SJSA1 (cell line): ENCODE measurements at places on chromosomes 2 and 18.

DNA sequence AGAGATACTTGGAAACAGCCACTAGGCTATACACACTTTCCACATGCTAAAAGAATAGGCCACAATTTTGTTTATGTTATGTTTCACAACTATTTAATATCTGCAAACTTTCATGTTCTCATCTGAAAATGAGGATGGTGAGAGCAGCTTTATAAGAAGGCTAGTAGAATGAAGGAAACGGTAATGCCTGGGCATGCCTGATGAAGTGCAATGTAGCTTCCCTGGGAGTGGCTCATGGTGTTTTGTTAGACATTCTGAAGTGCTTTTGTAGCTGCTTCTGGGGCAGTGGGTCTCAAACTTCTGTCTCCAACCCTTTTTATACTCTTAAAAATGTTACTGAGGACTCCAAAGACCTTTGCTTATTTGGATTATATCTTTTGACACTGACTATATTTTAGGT lies 193.3 kb upstream of the VWC2L start:
- DNase-seq: no peak

- DNase-seq: no peak
Measured at GRCh38 chr18:58911766-58912165, 47.1 kb downstream of the ZNF532 start.

GRCh38 chr2:98803405-98804264 lies 72.7 kb upstream of the MGAT4A start:
- DNase-seq: no peak

- DNase-seq: peak; percentile 47
Measured at GRCh38 chr18:51668101-51668500, 470.6 kb upstream of the MEX3C start.

DNA sequence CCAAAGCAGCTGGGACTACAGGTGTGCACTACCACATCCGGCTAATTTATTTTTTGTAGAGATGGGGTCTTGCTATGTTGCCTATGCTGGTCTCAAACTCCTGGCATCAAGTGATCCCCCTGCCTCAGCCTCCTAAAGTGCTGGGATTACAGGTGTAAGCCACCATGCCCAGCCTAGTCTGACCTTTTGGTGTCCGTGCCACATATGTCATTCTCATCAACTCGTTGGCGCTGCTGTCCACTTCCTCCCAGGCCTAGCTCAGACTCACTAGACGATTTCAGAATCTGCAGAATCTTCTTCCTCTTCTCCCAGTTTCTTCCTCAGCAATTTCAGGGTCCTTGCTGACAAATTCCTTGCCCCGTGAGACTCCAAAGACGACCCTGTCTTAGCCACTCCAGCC lies 39.8 kb upstream of the DNMT3A start:
- no peak for DNase-seq

DNA sequence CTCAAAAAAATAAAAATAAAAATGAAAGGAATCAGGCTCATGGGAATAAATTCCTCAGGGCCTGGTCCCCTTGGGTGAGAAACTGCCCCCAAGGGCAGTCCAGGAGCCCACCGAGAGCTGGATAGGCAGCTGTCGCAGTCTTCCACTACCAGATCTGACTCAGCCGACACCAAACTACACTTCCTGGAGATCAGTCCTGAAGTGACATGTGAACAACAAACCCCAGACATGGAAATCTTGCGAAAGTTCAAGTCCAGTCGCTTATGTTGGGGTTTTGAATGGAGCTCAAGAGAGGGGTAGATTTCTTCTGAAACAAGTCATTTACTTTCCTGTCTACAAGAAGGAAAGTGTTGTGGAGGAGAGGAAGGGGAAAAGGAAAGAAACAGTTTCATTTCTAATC lies 12.9 kb downstream of the ADCY3 start:
- no peak for DNase-seq

- no peak for DNase-seq
Measured at GRCh38 chr2:229446350-229446749, 175.3 kb upstream of the PID1 start.

DNA sequence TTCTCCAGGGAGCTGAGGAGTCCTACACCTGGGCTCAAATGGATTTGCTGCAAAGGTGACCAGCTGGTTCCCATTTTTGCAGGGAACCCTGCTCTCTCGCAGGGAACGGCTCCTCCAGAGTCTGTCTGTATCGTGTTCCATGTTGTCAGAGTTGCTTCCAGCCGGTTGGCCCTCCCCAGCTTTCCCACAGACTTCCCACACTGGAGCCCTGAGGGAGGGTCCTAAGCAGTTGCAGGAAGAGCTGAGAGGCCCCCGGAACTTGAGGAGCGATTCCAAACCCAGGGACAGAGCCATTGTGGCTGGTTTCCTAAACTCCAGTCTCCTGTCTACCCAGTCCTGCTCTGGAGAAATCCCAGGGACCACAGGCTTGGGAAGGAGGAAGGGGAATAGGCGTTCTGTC lies 121.7 kb upstream of the PPP1CB start:
- DNase-seq: no peak

DNA sequence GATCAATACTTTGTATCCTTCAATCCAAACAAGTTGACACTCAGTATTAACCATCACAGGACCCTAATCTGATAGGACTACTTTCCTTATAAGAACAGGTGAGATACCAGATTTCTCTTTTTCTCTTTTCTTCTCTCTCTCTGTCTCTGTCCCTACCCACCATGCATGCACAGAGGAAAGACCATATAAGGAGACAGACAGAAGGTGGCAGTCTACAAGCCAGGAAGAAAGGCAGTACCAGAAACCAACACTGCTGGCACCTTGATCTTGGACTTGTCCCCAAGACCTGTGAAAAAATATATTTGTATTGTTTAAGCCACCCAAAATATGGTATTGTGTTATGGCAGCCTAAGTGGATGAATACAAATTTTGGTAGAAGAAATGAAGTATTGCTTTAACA lies 156.2 kb upstream of the KCNH7 start:
- no peak for DNase-seq

GRCh38 chr2:75820693-75821092 lies 110.0 kb upstream of the GCFC2 start:
- no peak for DNase-seq

- DNase-seq: no peak
Measured at GRCh38 chr2:200360364-200360763, 53.9 kb downstream of the SPATS2L start.

- DNase-seq: no peak
Measured at GRCh38 chr2:10977003-10977402, 65.3 kb downstream of the KCNF1 start.

GRCh38 chr2:221478485-221478863 lies 93.6 kb downstream of the EPHA4 start:
- no peak for DNase-seq

DNA sequence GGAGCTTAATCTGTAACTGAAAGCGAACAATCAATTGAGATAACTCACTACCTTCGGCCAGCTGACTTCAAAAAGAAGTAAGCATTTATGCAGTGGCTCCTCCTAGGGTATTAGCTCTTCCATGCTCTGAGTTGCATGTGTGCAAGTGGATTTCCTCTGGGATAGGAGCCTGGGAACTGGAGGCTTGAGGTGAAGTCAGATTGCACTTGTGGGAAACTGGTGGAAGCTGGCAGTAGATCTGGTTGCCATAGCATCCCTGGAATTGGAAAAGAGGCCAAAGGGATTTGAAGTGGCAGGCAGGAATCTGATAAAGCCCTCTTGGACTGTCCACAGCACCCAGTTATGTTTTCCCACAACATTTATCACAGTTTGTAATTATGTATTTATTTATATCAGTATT lies 50.6 kb upstream of the FMNL2 start:
- no peak for DNase-seq

GRCh38 chr2:54783349-54783748 lies 59.9 kb downstream of the EML6 start:
- DNase-seq: no peak

DNA sequence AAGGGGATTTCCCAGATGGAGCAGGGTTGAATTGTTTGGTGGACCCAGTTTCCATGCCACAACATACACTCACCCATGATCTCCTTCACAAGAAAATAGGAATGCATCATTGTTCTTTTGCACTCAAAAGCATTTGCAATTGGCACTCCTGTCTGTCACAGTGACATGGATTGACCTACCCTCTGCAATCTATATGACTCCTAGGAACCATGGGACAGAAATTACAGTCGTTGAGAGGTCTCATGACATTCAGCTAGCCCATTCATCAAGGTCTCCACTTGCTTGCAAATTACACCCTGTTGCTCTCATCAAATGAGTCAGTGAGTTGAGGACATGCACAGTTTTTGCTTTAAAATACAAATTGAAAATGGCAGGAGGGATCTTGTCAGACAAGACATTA lies 448.5 kb downstream of the LPIN1 start:
- no peak for DNase-seq

GRCh38 chr18:35289727-35290093 lies 319 bp downstream of the ZSCAN30 start:
- DNase-seq: no peak

- DNase-seq: no peak
Measured at GRCh38 chr2:239845968-239846367, 179.2 kb downstream of the NDUFA10 start.

GRCh38 chr2:238282861-238283738 lies 5.3 kb downstream of the PER2 start:
- DNase-seq: no peak

DNA sequence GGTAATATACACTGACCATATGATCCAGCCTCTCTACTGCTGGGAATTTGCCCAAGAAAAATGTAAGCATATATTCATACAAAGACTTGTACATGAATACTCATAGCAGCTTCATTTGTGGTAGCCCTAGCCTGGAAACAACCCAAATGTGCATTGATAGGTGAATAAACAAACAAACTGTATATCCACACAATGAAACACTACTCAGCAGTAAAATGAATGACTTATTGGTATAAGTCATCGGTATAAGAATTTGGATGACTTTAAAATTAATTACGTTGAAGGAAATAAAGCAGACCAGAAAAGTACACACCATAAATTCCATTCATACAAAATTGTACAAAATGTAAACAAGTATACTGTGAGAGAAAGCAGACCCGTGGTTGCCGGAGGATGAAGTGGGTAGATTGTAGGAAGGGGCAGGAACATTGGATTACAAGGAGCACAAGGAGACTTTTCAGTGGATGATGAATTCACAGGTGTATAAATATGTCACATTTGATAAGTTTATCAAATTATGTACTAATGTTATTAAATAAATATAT lies 376.7 kb downstream of the TDRD15 start:
- DNase-seq: peak; percentile 22

DNA sequence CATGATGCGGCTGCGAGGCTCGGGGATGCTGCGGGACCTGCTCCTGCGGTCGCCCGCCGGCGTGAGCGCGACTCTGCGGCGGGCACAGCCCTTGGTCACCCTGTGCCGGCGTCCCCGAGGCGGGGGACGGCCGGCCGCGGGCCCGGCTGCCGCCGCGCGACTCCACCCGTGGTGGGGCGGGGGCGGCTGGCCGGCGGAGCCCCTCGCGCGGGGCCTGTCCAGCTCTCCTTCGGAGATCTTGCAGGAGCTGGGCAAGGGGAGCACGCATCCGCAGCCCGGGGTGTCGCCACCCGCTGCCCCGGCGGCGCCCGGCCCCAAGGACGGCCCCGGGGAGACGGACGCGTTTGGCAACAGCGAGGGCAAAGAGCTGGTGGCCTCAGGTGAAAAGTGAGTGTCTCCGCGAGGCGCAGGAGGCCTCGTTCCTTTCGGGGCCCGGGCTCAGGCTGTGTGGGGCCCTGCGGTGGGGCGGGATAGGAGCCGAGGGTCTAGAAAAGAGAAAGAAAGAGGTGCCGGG lies 520 bp downstream of the GLS start:
- DNase-seq: no peak

DNA sequence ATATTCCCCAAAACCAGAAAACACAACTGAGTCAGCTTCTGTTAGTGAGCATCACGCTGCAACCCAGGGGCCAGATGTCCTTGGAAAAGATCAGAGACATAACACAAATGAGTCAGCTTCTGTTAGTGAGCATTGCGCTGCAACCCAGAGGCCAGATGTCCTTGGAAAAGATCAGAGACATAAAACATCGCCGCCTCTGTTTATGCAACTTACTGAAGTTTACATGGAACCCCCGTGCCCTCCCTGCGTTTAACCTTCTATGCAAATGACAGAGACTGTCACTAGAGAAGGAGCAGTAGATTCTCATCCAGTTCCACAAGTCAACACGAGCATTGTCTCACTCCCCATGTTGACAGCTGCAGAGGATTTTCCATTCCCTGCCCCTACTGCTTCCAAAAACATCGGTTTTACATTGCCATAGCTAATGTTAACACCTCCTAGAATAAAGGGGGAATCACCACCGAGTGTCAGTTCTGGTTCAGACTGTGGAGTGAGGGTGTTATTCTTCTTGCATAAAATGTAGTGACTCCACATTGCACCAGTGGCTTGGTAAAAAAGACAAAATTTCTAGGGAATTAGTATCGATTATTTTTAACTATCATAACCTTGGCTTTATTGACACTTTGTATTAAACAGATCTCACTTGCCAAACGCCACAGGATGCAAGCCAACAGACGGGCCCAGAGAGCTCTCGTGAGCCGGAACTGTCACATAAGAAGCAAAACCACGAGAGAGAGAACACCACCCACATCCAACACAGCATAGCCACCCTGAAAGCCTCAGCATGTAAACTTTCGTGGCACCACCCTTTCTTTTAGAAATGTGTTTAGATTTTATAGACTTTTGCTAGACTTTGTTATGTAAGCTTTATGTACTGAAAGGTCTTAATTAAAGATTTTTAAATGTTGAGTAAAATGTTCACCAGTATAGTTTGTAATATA lies 87.7 kb downstream of the SH3YL1 start:
- DNase-seq: peak; percentile 84

- no peak for DNase-seq
Measured at GRCh38 chr2:86520153-86520552, 43.1 kb downstream of the CHMP3 start.

- no peak for DNase-seq
Measured at GRCh38 chr2:133588144-133588543, 19.9 kb upstream of the NCKAP5 start.

- DNase-seq: peak; percentile 69
Measured at GRCh38 chr18:57803103-57803969, at the start of gene ATP8B1. ATP8B1 (minus strand) TSS chr18:57803315; CDS start chr18:57731807, 71,508 bp downstream.

DNA sequence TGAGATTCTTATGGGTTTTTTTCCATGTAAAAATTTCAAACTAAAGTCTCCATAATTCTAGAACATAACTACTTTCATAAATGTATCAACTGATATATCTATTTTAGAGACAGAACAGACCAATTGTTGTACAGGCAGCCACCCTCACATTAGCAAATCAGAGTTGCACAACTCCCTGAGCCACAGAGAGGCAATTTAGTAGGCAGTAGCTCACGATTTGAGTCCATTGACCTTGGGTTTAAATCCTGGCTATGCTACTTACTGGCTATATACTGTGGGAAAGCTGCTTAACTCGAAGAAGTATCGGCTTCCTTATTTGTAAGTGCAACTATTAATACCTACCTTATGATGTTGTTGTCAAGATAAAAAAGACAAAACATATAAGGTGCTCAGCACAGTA lies 16.2 kb downstream of the MTIF2 start:
- DNase-seq: no peak

DNA sequence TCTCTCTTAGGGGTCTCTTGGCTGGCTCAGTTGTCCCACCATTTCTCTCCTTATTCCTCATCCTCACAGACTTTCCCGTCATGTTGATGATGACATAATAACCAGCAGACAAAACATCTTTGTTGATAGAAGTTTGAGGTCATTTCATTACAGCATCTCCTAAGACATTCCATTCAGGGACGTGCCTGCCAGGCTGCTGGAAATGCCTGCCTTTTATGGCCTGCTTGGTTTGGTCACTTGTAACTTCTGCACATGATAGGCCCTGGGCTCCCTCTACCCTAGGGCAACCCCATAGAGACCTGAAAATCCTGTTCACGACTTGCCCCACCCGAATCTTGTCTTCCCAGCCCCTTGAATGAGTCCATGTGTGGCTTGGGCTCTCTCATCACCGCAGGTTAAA lies 81.7 kb downstream of the SDC1 start:
- DNase-seq: no peak
